ENCODE measurements at places on chromosomes 6 and 20.
A peak's percentile ranks its signal among the peaks of the same experiment; 100 is the strongest.

DNA sequence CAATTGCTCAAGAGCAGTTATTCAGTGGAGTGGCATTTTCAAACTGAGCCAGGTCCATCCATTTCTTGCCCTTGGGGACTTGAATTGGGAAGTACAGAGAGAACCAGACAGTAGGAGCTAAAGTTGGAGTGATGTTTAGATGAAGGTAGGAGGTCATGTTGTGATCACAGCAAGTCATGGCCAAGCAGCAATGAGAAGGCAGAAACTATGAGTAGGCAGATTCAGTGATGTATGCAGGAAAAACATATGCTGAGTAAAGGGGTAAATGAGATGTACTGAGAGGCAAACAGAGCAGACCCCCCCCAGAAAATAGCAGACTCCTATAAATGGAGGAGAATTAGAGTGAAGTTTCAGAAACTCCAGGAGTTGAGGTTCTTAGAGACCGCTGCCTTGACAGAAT lies 95.8 kb downstream of the PERP start:
- no peak for DNase-seq

- peak; percentile 13 for DNase-seq
These were observed 520.8 kb downstream of the EPM2A start for GRCh38 chr6:145214570-145214969.

DNA sequence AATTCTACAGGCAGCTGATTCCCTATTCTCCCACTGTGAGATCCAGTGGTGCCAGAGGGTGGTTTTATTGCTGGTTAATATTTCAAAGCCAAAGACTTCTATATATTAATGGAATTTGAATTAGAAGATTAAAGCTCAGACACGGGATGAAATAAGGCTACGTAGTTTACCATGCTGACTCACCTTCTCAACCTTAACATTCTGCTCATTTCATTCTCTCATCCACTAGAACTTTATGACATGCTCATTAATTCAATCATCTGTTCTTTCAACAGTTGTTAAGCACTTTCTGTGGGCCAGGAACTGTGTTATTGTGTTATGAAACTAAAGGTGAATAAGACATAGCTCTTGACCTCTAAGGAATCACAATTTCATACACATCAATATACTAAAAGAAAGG lies 456.9 kb upstream of the MAP3K7 start:
- DNase-seq, result no peak

GRCh38 chr6:150361876-150362275 lies 6.9 kb upstream of the IYD start:
- no peak for DNase-seq

DNA sequence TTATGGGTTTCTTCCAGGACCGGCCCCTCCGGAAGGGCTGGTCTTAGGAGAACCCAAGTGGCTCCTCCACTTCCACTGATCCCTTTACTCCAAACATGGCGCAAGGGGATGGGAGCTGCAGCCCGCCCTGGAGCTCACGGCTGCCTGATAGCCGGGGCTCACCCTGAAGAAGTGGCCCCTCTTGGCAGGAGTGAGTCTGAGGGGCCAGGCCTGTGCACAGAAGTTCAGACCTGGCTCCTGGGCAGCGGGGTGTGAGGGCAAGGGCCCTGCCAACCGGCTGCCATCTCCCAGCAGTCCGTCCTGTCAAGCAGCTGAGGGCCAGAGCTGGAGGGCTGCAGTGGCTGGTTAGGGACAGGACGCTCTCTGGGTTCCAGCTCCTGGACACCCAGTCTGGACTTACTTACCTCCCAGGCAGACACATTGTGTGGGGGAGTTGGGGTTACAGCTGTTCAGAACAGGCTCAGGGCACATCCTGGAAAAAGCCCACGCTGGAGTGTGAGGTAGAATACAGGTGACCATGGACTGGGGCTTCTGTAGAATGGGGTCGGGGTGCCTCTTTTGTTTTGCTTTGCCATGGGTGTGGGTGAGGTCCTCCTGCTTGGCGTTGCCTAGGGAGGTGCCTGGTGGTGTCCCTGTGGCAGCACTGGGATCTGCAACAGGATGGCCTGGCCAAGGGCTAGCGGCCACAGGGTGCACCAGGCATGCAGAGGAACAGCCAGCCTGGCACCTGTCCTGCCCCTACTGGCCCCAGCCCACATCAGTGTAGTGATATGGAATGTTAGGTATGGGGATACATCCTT lies 88.4 kb downstream of the ASXL1 start:
- DNase-seq, result no peak

- no peak for DNase-seq
These were observed 132.8 kb upstream of the ZNF184 start for GRCh38 chr6:27605401-27606342.

DNA sequence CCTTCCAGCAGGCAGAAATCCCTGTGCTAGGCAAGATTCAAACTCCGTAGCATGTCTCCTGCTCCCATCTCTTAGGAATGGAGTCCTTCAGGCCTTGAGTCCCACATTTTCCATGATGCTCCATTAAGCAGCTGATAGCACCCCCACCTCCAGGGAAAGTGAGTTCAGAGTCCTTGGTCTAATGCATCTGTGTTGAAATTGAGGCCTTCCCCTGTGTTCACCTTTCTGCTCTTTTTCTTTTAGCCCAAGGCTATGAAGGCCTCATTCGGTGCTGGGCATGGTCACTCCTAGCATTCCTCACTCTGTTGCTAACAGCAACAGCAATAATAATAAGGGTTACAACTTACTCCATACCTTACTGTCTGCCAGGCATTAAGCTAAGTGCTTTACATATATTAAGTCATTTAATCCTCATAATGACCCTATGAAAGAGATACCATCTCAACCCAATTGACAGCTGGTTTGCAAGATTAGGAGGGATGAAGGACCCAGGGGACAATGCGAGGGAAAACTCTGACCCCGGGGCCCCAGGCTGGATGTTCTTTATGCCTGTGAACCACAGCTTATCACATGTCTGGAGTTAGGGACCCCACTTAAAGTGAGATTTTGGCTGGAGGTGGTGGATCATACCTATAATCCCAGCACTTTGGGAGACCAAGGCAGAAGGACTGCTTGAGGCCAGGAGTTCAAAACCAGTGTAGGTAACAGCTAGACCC lies 17.5 kb upstream of the PANK2 start:
- no peak for DNase-seq

- no peak for DNase-seq
These were observed 23.8 kb upstream of the CHMP4B start for GRCh38 chr20:33787253-33787891.

DNA sequence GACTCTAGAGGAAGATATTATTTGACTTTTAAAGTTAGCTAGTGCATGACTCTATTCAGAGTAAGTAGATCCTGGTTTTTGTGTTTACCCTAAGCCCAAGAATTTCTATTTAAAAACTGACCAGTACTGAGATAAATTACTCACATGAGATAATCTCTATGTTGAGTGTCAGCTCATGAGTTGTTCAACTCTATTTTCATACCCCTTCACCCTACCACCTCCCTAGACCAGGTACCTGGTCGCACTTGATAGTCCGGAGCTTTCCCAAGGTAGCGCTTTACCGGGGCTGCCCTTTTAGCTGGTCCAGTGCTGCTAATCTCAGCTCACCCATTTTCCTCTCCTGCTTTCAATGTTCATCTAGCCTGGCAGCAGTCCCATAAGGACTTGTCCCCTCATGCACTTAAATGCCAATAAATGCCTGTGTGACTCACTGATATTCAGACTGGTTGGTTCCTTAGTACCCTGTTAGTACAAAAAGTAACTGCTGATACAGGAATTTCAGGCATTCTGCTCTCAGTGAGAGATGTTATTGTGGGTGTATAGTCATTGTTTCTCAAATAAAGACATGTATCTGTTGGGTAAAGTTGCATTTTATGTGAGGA lies 503.9 kb downstream of the ADGRB3 start:
- DNase-seq, result no peak

DNA sequence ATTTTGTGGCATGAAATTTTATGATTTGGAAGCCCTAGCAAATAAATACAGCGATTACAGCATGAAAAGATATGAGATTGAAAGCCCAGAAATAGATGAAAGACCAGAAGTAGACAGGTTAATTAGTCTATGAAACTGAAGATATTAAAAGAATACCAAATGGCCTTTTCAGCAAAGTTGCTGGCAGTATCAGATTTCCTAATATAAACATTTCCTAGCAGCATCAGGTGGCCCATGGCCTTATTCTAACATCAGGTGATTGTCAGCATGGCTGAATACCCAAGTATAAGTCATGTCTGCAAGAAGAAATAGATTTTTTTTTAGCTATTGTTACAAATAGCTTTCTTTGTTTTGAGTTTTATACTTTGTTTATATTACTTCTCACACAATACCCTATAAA lies 93.2 kb downstream of the CLVS2 start:
- DNase-seq, result no peak

- no peak for DNase-seq
These were observed 30.9 kb upstream of the CD83 start for GRCh38 chr6:14086701-14087100.

Measured in fibroblast of skin of left quadriceps (primary cell).